ENCODE measurements at places on chromosomes 2 and 18.

- no peak for DNase-seq
Observed at GRCh38 chr2:128354726-128355470, 36.2 kb upstream of the HS6ST1 start.

DNA sequence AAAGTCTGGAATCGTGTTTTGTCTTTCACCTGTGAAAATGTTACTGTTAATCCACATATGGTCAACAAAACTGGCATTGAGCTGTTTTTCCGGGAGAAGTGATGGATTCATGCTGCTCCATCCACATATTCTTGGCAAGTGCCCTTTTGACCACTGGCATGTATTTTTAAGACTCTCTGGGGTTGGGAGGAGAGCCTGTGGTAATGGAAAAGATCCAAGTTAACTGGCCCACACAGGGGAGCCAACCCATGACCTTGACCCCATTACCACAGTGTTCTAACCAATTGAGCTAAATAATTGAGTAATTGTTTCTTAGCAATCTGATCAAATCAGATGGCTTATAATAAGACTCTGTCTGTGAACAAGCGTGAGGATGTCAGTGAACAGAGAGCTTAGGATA lies 296.2 kb upstream of the NRP2 start:
- DNase-seq, result no peak

GRCh38 chr2:229539628-229540027 lies 174.7 kb downstream of the DNER start:
- DNase-seq, result no peak

GRCh38 chr2:240259924-240260529 lies 119.6 kb upstream of the OTOS start:
- DNase-seq, result no peak

- DNase-seq, result no peak
Observed at GRCh38 chr2:154439156-154439555, 259.3 kb upstream of the KCNJ3 start.

DNA sequence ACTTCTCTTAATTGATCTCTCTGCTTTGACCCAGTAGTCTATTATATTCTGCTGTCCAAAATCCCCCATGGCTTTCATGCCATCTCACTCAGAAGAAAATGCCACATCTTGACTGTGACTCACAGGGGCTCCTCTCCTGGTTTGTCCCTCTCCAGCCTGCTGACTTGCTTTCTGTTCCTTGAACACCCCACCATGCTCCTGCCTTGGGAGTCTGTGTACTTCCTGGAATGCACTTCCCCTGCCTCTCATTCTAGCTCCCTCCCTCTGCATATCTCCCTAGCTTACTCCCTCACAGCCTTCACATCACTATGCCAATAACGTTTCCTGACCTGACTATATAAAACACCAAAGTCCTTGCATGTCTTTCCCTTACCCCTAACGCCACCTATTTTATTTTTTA lies 167.2 kb downstream of the TRIB2 start:
- DNase-seq, result no peak

- DNase-seq, result no peak
Observed at GRCh38 chr2:62300925-62301324, 105.0 kb downstream of the B3GNT2 start.

DNA sequence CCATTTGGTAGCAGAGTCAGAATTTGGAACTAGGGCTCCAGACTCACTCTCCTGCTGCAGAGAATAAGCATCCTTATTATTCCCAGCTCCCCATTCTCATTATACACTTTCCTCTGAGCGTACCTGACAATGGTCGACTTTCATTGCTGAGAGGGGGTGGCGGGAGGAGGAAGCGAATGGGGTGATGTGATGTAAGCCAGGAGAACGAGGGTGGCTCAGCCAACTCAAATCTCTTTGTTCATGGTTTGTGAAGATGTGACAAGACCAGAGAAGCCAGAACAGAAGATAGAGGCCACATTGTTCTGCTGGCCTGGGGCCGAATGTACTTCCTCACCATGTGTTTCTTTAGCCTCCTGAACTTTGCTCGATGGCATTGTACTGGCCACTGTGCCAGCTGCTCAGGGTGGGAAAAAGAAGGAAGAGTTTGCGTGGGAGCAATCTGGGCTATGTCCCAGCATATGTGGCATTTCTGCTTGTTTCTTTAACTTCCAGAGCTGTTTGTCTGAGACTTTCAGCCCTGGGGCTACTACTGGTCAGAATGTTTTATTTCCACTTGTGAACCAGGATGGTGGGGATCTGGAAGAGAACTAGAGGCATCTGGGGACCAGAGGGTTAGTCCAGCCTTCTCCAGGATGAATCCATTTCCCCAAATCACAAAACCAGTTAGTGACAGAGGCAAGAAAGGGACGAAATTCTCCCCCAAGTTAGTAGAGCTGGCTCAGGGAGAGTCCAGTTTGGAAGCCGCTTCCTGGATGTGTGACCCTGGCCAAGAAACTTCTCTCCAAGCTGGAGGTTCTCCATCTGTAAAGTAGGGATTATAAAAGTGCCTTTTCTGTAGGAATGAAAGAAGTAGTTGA lies 62.6 kb downstream of the MOGAT1 start:
- no peak for DNase-seq

- no peak for DNase-seq
Observed at GRCh38 chr2:3807853-3808252, 104.5 kb downstream of the DCDC2C start.

DNA sequence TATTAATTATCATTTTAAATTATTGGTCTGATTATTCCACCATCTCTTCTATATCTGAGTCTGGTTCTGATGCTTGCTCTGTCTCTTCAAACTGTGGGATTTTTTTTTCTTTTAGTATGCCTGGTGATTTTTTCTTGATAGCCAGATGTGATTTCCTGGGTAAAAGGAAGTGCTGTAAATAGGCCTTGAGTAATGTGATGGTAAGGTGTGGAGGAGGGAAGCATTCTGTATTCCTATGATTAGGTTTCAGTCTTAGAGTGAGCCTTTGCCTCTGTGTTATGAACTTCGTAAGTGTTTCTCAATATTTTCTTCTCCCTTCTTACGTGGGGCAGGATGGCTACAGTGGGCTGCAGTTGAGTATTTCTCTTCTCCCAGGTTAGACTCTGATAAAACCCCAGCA lies 103.0 kb downstream of the EHBP1 start:
- DNase-seq, result no peak

DNA sequence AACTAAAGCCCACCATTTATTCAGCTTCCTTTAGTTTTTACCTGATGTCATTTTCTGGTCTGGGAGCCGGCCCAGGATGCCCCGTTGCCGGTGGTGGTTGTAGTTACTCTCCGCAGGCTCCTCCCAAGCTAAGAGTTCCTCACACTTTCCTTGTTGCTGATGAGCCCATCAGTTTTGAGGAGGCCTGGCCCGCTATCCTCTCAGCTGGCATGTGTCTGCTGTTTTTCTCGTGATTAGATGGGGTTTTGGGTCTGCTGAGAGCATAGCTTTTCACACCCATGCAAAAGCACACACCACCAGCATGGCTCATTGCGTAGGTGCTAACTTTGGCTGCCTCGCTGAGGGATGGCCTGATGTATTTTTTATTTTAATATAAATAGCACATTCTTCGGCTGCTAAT lies 72.1 kb downstream of the PSMG2 start:
- DNase-seq, result no peak

Data from effector memory CD4-positive, alpha-beta T cell (primary cell).